ENCODE measurements at places on chromosomes 2 and 18.
A peak's percentile ranks its signal among the peaks of the same experiment; 100 is the strongest.

GRCh38 chr18:7642331-7642890 is 75.3 kb downstream of the PTPRM start:
- DNase-seq = no peak

DNA sequence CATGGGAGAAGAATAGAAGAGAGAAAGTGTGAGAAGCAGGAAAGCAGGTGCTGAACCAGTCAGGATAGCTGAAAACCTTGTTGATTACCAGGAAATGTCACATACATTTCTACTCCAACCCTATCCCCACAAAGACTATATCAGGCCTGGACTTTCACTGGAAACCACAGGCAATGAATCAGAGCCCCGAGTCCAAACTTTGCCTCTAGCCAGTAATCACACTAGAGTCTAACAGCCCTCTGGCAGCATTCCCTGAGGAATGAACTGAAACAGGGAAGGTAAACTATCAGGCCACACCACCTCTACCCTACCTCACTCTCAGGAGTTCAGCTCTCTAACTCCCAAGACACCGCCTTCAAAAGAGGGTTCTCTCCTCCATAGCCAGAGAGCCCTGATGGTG is 18.7 kb upstream of the IHH start:
- DNase-seq = no peak

DNA sequence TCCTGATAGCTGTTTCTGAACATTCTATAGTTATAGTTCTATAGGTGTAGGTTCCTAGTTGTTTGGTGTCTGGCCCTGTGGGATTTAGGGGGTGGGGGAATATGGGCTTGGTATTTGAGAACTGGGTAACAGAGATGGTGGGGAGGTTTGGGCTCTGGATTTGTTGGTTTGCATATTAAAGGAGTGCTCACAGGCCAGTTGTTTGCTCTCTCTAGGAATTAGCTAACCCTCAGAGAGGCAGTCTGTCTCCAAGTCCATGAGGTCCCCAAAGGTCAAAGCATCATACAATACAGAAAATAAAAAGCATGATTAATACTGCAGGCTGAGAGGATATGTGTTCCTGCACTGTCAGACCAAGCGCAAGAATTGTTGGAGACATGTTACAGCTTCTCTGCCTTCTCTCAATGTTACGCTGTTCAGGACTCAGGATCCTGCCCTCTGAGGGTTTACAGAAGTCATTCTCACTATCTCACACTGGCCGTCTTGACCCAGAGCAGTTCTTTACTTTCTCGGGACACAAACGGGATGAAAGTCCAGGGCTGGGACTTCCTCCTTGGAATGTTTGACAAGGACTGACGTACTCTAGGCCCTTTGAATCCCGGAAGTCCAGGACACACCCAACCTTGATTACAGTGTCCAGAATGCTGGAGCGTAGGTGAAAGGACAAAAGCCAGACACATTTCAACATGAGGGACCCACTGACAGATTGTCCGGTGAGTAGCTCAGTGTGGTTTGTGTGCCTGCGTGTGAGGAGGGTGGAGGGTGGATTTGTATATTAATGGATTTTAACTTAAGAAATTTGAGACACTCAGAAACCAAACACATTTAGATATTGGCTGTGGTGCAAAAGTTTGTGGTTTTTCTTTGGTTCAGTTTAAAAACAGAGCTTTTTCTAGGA is at the start of gene NOSTRIN:
Gene NOSTRIN (plus strand): TSS at position 677 of the 898 bp plus-strand sequence. CDS start 10 bp downstream, at position 687.
- DNase-seq = no peak

- DNase-seq = no peak
These were observed 23.5 kb upstream of the ITGB6 start for GRCh38 chr2:160223560-160223959.

DNA sequence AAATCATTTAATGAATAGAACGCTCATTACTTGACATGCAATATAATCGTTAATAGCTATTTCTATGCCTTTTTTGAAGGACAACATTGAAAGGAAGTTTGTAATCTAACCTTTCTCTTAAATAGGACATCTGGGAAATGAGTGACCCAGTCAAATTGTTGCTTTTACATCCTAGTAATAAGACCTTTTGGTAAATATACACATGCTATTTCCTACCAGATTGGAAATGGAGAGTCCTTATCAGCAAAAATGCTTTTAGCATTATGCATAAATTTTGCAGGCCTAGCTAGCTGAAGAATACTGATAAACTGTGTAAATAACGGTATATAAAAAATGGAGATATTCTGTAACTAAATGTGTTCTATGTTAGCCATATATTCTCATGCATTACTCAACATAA is 567.3 kb upstream of the DSEL start:
- DNase-seq = no peak

DNA sequence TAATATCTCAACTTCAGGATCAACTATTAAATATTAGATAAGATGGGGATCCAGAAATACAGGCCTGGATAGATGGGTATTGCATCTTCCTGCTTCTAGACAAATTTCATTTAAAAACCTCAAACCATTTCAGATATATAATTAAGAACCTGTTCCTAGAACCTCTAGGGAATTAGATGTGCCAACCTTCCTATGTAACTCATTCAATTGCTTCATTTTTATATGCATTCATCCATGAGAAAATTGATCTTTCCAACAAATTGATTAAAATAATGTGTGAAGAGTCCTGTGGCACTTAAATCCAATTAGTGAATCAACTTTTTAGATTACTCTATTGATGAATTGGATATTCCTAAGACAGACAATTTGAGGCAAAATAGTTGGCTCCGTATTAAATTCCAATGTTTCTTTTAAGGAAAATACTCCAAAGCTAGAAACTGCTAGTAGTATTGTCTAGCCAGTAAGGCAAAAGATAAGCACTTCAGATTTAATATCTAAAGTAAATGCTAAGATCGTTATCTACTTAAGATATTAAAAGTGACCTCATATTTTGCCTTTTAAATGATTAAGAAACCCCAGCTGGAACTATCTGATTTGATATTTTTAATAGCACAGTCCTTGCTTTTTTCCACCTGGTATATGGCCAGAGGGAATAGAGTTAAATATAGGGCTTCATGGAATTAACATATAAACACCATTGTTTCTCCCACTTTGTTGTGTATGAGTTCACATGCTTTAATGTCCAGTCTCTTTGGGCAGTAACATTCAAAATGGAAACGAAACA is 35.8 kb downstream of the DARS1 start:
- no peak for DNase-seq

DNA sequence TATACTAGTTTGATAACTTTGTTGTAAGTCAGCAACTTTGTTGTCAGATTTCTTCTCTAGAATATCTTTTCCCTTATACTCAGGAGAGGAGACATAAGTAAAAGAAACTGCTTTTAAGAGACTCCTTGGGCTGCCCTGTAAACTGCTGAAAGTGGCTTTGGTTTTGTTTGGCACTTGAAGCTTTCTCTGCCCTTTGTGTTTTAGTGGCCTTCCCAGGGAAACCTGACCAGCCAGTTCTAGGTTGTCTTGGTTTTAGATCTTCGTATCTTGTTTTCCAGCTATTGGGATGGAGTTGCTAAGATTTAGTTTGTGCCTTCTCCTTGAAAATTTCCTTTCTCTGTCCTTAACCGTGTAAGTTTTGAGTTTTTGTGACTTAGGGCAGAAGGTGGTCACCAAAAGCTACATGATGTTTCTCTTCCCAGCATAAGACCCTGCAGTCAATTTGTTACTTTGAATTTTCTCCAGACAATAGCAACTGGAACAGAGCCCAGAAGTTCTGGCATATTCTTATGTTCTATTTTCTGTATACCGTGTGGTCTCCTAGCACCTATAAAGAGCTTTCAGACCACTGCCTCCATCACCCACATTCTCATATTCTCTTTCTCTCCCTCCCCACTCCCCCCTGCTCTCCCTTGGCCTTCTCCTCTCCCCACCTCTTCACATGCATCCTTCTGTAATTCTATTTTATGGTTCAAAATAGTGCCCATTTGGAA is 81.1 kb downstream of the BOLA3 start:
- no peak for DNase-seq

GRCh38 chr2:10284108-10284870 is 18.4 kb upstream of the HPCAL1 start:
- no peak for DNase-seq

DNA sequence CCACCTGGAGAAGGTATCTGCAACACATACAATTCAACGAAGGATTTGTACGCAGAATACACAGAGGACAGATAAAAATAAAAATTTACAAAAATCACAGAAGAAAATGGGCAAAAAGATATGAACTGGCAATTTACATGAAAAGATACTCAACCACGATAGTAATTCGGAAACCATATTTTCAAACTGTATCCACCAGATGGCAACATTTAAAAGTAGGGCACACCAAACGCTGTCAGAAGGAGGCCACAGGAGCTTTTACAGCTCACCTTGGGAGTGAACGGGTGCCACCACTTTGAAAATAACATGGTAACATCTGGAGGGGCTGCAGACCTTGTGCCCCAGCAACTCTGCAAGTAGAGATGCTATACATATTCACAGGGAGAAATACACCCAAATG is 9.8 kb downstream of the KIF1A start:
- no peak for DNase-seq

DNA sequence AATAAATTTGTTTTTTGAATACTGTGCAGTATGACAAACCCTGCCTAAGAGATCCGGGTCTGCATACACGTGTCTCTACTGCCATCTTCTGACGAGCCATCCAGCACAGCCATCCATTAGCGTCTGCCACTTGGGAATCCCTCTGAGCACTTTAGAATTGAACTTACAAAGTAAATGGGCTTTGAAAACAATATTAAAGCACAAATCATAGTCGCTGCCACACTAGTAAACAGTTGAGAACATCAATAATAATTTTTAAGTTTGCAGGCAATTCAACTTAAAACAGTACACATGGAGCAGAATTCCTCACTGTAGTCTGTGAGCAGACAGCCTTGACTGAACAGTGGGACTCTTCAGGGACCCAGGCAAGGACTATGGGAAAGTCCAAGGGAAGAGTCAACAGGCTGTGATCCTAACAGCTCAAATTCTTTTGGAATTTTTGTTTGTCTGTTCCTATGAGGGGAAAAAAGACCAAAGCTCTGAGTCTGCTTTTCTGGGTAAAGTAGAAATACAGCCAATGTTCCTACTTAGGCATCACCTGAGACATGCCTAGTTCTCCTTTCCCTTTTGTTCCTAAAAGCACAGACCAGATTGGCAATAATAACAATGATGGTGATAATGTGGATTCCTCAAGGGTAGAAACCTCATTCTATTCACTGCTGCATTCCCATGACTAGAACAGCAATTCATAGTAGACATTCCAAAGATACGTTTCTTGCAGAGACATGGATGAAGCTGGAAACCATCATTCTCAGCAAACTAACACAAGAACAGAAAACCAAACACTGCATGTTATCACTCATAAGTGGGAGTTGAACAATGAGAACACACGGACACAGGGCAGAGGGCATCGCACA is 92.9 kb downstream of the MREG start:
- DNase-seq = peak; percentile 57

DNA sequence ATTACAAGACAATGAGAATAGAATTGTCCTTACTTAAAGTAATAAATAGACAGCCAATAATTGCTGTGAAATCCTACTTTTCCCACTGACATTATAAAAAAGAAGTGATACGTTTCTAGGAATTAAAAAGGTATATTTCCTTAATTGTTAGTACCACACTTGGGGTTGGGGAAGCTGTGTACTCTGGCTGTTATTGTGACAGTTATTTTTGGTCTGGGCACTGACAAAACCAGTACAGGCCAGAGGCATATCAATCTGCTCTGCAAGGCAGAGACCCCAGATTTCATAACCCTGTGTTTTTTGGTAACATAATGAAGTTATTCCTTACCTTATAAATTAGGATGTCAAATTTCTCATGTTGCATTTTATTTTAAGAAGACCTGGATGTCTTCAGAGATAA is 66.5 kb downstream of the RAB10 start:
- no peak for DNase-seq

DNA sequence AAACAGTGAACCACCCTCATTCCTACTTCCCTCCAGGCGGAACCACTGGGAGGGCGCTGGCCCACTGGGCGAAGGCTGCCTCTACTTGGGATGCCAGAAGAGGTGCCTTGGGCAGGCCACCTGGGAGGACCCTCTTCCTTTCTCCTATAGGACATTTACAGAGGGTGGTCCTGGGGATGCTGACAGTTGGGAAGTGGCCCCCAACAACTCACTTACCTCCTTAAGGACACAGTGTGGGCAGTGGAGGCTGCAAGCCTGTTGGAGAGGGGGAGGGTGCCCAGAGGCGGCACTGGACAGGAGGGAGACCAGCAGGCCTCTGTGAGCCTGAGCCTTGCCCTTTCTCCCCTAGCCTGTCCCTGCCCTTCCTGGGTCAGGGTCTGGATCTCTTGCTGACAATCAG is 346.4 kb upstream of the HS6ST1 start:
- DNase-seq = no peak

DNA sequence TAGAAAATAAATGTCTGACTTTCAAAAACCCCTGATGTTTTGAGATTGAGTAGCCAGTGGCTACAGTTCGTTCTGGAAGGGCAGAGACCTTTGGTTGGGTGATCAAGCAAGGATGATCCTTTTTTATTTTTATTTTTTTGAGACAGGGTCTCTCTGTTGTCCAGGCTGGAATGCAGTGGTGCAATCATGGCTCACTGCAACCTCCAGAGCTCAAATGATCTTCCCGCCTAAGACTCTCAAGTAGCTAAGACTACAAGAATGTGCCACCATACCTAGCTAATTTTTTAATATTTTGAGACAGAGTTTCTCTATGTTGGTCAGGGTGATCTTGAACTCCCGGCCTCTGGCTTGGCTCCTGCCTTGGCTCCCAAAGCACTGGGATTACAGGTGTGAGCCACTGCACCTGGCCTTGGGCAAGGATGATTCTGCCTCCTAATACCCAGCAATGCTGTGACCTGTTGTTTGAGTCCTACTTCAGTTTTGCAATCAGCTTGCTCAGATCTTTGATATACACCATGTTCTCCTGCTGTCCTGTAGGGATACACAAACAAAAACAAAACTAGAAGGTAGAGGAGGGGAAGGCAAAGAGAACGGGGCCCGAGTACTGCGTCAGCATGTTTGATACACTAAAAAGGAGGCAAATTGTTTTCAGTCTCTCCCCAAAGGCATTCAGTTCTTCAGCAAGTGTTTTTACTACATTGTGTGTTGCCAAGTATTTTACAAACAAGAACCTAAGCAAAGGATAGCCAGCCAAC is 59.2 kb upstream of the LYPD6B start:
- DNase-seq = no peak

- no peak for DNase-seq
These were observed 89.9 kb downstream of the BAZ2B start for GRCh38 chr2:159526433-159526832.

- no peak for DNase-seq
These were observed 9.3 kb upstream of the NPC1 start for GRCh38 chr18:23595591-23595990.

DNA sequence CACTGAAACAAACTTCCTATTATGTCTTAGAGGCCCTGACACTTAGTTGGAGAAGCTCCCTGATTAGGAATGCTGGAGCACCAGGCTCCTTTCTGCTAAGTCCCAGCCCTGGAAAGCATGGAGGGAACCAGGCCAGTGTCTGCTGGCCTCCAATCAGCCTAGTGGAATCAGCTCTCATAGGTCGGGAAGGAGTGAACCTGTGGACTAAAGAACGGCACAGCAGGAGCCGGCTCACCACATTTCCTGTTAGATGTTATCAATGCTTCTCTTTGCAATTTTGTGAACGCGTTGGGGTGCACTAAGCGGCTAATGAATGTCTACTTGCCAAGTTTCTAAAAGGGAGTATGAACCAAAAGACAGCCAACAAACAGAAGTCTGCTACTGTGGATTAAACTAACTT is 296.6 kb downstream of the NAPG start:
- no peak for DNase-seq

All from stimulated activated CD4-positive, alpha-beta T cell treated with anti-CD3 and anti-CD28 coated beads, Interleukin-1b, Interleukin-23, amount 100 ng/mL, for 48 hours (primary cell).